H7 (cell line): ENCODE measurements at places on chromosomes 12 and 14. TPM values are rescaled to one million over a fixed set of nuclear protein-coding genes. Genes with fewer than 3 reads are reported as not detected.

The RGS6 gene
- total RNA-seq: 0.87 and 1.4 TPM in 2 replicates

The GDF3 gene
- total RNA-seq: 144 and 172 TPM in 2 replicates

The SLC38A2 gene
- total RNA-seq: 166 and 211 TPM in 2 replicates

The INHBE gene
- total RNA-seq: 9.6 and 10.4 TPM in 2 replicates

The SLC35F4 gene
- not detected in 2 replicates for total RNA-seq

The SYCP3 gene
- total RNA-seq: not detected in 2 replicates

The PDZRN4 gene
- total RNA-seq: 0.17 and 0.37 TPM in 2 replicates

The CCDC196 gene
- total RNA-seq: not detected in 2 replicates

The LRFN5 gene
- 5.4 and 7.5 TPM in 2 replicates for total RNA-seq

The LTBR gene
- total RNA-seq: 2.5 and 3.6 TPM in 2 replicates

The GRIP1 gene
- 73.8 and 131 TPM in 2 replicates for total RNA-seq

The VASH1 gene
- total RNA-seq: 4.8 and 5.2 TPM in 2 replicates

The PRIM1 gene
- 44.0 and 70.2 TPM in 2 replicates for total RNA-seq

The MYO1H gene
- total RNA-seq: 0.04 TPM in 1 of 2 replicates, not detected in the other

The ARG2 gene
- 32.1 and 40.9 TPM in 2 replicates for total RNA-seq

The KSR2 gene
- total RNA-seq: 0.10 and 0.15 TPM in 2 replicates

The TAS2R7 gene
- total RNA-seq: not detected in 2 replicates

The AQP6 gene
- not detected in 2 replicates for total RNA-seq

The KRT7 gene
- total RNA-seq: 0.80 and 1.1 TPM in 2 replicates

The KRT74 gene
- total RNA-seq: not detected in 2 replicates

The TDRD9 gene
- not detected in 2 replicates for total RNA-seq

The KRT78 gene
- total RNA-seq: not detected in 2 replicates

The SLCO1B3 gene
- not detected in 2 replicates for total RNA-seq

The PTCSC3 gene
- total RNA-seq: not detected in 2 replicates

The ITPK1 gene
- 75.1 and 92.1 TPM in 2 replicates for total RNA-seq

The ACOT4 gene
- total RNA-seq: 0.70 and 0.80 TPM in 2 replicates

The TPPP2 gene
- total RNA-seq: 0.15 TPM in 1 of 2 replicates, not detected in the other

The GALNT9 gene
- total RNA-seq: 0.44 and 0.45 TPM in 2 replicates

The ETNK1 gene
- 54.2 and 78.6 TPM in 2 replicates for total RNA-seq

The KRT79 gene
- total RNA-seq: not detected in 2 replicates

The SERPINA4 gene
- not detected in 2 replicates for total RNA-seq

The C12orf50 gene
- not detected in 2 replicates for total RNA-seq

The NANOG gene
- total RNA-seq: 147 and 178 TPM in 2 replicates

The SIX1 gene
- 0.07 TPM in 1 of 2 replicates, not detected in the other for total RNA-seq

The GALNT8 gene
- total RNA-seq: 2.3 and 4.1 TPM in 2 replicates

The RAPGEF3 gene
- total RNA-seq: 10.5 and 11.8 TPM in 2 replicates

The NGB gene
- total RNA-seq: 0.07 TPM in 1 of 2 replicates, not detected in the other

The CISTR gene
- total RNA-seq: not detected in 2 replicates

The SAMD4A gene
- total RNA-seq: 7.6 and 8.5 TPM in 2 replicates

The TAS2R8 gene
- not detected in 2 replicates for total RNA-seq

The ART4 gene
- not detected in 2 replicates for total RNA-seq

The C12orf60 gene
- total RNA-seq: 1.7 and 3.0 TPM in 2 replicates

The NTS gene
- total RNA-seq: 219 and 319 TPM in 2 replicates

The SLC24A4 gene
- total RNA-seq: under 0.01 TPM in 1 of 2 replicates, not detected in the other

The BATF gene
- total RNA-seq: not detected in 2 replicates

The FOXG1 gene
- total RNA-seq: 0.04 and 0.14 TPM in 2 replicates

The SSPN gene
- 0.31 and 1.1 TPM in 2 replicates for total RNA-seq

The AP1G2 gene
- total RNA-seq: 83.3 and 94.9 TPM in 2 replicates

The CD163 gene
- total RNA-seq: 0.14 TPM in 1 of 2 replicates, not detected in the other

The KRT81 gene
- not detected in 2 replicates for total RNA-seq

The A2ML1 gene
- 3.9 and 6.1 TPM in 2 replicates for total RNA-seq

The GYS2 gene
- not detected in 2 replicates for total RNA-seq

The C14orf39 gene
- total RNA-seq: 0.67 and 0.80 TPM in 2 replicates

The RFC5 gene
- 55.0 and 59.1 TPM in 2 replicates for total RNA-seq
